ENCODE measurements at places on chromosomes 6 and 20.

DNA sequence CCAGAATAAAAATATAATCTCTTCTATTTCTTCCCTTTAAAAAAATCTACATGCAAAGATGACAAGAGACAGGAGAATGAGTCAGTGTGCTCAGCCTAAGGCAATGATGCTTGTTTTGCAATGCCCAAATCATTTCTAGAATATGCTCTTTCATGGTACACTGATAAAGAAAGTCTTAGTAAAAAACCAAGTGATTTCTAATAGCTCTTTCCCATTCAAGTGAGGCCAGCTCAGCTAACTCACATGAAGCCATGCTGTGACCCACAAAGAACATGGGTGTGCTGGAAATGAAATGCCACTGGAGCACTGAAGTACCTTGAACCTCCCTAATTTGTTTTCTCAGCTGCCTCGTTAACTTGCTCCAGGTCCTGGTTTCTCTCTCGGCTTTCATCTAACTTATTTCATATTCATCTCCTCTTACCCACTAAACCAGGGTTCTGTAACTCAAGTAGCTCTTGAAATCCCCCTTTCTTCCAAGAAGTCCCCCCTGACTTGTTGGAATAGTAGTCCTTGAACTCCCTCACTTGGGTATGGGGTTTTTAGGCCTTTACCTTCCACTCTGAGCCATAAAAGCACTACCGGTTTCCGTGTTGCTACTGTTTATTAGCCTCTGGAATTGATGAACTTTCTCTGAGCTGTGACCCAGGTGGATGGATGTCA is 92.7 kb downstream of the IRF4 start:
- no peak for DNase-seq

- DNase-seq: no peak
Observed at GRCh38 chr6:163501439-163501838, 86.9 kb downstream of the QKI start.

DNA sequence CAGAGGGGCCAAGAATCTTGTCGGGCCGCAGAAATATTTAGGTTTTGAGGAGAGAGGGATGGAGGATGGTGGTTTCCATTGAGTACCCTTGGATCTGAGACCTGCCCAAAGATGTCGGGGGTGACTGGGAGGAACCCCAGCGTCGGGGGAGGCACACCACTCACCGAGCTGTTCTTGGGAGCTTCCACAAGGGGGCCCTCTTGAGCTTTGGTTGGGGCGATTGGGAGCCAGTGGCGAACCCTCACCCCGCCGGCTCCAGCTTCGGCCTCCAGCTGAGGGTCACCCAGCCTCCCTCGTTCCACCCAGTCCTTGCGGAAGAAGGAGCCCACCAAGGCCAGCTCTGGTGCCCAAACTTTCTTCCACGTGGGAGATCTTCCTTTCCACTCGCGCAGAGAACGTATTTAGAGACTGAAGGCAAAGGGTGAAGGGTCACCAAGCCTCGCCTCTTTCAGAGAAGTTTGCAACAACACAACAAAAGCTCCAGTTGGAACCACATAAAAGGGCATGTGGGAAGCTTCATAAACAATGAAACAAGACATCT is 33.6 kb downstream of the APCDD1L start:
- DNase-seq: peak; percentile 65

- DNase-seq: no peak
Observed at GRCh38 chr6:38168699-38169098, 349.2 kb downstream of the ZFAND3 start.

DNA sequence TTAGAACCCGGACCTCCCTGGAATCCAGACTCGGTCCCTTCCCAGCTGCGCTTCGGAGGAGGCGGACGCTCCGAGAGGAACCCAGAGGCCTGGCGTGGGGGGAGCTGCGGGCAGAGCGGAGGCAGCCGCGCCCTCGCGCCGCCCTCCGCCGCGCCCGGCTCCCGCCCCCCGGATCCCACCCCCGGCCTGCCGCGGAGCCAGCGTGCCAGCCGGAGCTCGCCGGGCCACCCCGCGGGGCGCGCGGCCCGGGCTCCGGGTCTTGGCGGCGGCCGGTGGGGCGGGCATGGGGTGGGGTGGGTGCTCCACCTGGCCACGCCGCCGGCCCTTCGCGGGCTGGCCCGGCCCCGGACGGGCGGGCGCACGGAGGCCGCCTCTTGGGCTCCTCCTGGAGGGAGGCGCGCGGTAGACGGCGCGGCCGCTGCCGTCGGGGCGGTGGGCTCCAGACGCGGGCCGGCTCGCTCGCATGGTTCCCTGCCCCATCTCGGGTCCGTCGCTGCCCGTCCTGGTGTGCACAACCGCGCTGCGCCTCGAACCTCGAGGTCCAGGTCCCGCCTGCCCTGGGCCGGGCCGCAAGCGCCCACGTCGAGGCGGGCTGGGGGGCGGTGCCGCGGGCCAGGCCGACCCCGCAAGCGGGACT is 592 bp upstream of the CDYL start:
- DNase-seq: peak; percentile 93
